ENCODE measurements at places on chromosomes 13 and 19.

DNA sequence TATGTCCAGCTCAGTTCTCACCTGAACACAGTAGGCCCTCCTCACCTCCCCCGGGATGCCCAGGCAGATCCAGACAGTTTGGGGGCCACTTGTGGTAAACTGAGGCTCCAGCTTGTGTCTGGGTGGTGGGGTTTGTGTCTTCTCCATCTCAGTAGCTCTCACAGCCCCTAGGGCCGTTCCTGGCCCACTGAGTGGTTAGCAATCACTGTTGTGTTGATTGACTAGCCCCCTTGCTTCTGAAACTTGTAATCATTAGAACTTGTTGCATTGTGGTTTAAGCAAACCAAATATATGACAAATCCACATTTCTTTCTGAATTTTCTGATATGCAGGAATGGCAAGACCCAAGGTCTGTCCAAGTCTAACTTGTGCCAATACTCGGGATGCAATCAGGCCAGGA, 13.9 kb upstream of the ZNF536 start:
- no peak for DNase-seq

GRCh38 chr19:16586991-16587832, 15.0 kb upstream of the SLC35E1 start:
- DNase-seq = no peak

DNA sequence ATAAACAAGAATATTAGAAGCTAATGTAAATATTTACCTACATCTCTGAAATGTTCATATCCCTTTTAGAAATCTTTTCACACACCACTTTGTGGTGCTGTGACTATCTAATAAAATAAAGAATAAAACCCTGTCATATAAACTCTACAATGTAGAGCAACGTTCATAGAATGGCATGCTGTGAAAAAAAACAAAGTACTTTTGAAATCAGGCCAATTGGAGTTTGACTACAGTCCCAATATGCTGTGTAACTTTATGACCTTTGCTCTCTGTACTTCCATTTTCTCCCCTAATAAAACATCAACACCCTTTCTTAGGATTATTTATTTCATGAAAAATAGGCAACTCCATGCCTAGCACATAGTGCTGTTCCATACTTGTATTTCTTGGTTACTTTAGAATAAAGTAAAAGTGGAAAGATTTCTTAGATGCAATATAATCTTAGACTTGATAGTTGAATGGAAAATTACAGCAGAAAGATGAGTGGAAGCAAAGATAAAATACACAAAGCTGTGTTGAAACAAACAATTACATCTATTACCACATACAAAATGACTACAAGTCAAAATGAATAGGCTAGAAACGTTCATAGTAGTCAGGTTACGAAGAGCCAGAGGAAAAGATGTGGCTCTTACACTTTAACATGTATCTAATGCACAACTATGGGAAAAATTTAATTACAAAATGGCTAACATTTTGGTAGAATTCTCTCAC, 613.2 kb upstream of the SLITRK5 start:
- no peak for DNase-seq

DNA sequence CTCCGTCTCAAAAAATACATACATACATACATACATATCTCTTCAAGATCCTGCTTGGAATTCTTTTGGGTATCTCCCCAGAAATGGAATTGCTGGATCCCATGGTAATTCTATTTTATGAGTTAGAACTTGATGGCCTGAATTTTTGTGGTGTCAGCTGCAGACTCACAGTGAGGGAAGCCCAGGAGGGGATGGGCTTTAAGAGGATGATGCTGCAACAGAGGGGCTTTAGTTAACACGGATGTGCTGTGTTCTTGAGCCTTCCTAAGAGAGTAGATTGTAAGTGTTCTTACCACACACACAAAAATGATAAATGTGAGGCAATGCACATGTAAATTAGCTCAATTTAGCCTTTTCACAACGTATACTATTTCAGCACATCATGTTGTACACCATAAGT, 31.8 kb downstream of the CACNG6 start:
- no peak for DNase-seq

- DNase-seq = no peak
Observed at GRCh38 chr13:26864576-26864975, 104.0 kb upstream of the GPR12 start.
